ENCODE measurements at places on chromosomes 5 and 9.

DNA sequence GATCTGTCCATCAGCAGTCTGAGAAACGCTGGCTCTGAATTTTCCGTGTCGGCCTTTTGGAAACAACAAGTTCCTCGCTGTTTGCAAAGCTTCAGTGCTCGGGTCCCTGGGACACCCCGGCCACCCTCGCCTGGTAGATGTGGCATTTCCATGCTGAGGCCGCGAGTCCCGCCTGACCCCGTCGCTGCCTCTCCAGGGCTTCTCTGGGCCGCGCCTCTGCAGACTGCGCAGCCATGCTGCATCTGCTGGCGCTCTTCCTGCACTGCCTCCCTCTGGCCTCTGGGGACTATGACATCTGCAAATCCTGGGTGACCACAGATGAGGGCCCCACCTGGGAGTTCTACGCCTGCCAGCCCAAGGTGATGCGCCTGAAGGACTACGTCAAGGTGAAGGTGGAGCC is 4.7 kb downstream of the NTNG2 start:
- no peak for DNase-seq

DNA sequence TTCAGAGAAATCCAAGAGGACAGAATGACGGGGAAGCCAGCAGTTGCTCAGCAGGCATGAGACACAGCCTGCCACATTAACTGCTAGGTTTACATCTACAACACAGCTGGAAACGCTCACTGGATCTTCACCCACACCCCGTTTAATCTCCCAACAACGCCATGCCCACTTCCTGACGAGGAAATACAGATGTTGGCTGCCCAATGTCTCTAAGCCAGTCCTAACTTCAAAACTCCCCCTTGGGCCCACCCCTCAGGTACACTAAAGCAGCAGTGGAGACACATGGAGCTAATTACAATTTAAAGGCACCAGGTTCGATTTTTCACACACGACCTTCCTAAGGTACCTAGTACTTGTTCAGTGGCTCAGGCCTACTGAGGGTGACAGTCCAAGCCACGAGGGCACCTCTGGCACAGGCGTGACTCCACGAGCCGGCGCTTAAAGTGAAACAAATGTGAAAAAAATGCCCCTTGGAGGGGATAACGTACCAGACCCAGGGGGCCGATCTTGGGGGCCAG is 904 bp downstream of the RPL12 start:
- DNase-seq, result no peak

- DNase-seq, result no peak
Measured at GRCh38 chr5:126965487-126965886, 64.9 kb downstream of the MARCHF3 start.

- no peak for DNase-seq
Measured at GRCh38 chr9:69078069-69078468, 42.5 kb downstream of the FXN start.

DNA sequence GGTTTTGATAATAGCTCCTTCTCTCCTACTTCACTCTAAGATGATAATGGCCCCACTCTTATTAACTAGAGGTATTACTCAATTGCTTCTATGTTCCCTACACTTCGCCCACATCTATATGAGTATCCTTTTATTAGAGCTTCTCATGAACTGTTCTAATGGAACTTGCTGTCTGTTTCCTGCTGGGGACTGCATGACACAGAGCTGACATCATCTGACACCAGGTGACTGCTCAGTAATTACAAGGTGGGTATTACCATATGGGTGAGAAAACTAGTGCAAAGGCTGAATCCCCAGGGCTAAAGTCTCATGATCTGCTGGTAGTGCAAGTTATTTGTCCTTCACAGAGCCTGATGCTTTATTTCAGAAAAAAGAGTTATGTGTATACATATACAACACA is 146.2 kb upstream of the PLCXD3 start:
- no peak for DNase-seq

DNA sequence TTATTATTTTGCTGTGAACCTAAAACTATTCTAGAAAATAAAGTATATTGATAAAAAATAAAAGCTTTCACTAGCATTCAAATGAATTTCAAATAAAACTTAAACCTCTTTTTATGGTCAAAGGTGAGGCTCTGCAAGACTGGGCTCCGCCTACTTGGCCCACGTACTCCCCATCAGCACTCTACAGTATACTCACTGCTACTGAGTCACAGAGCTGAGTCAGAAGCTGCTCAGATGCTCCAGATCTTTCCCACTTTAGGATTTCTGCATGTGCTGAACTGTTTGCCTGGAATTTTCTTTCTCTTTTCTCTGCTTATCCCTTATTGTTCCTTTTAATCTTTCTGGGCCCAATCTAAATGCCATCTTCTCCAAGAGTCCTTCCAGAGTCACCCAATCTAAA is 331.9 kb upstream of the CCNG1 start:
- DNase-seq, result no peak

- DNase-seq, result peak; percentile 69
Measured at GRCh38 chr9:127586537-127586936, 25.5 kb upstream of the STXBP1 start.

DNA sequence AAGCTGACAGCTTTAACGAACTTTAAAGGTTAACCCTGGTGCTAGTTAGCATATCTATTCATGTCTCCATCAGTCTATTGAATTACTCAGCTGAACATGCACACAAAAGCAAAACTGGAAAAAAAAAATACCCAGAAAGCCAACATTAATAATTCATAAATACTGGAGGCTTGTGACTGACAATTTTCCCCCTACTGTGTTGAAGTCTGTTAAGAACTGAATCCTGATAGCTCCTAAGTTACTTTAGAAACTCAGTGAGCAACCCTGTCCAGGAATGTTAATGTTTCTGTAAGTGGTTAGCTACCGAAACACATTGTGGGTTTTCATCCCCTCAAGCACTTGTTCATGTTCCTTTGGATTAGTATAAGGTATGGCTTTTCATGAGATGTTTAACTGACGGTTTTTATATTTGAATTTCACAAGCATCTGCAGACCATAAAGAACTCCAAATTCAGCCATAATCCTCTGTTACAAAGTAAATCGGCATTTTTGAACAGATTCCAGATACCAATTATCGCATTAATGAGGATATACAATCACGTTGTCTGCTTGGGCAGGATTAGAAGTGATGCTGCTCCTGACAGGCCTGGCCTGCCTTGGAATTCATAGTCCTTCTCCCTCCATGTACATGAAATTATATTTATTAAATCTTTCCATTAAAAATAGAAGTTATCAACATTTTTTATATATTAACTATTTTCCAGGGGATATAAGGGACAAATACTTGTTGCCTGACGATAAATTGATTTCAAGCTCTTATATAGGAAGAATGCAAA is 331.2 kb downstream of the TLE4 start:
- no peak for DNase-seq

- DNase-seq, result no peak
Measured at GRCh38 chr9:92188969-92189781, 74.0 kb upstream of the SPTLC1 start.

GRCh38 chr5:95027151-95027721 is 257.7 kb downstream of the MCTP1 start:
- DNase-seq, result no peak

Data from activated CD4-positive, alpha-beta T cell treated with anti-CD3 and anti-CD28 coated beads for 4 hours (primary cell).